CD4-positive, alpha-beta T cell treated with Interferon gamma for 1 hour (primary cell): ENCODE measurements at places on chromosomes 11 and 22.

GRCh38 chr11:36214480-36214879, 74.7 kb downstream of the COMMD9 start:
- no peak for DNase-seq

DNA sequence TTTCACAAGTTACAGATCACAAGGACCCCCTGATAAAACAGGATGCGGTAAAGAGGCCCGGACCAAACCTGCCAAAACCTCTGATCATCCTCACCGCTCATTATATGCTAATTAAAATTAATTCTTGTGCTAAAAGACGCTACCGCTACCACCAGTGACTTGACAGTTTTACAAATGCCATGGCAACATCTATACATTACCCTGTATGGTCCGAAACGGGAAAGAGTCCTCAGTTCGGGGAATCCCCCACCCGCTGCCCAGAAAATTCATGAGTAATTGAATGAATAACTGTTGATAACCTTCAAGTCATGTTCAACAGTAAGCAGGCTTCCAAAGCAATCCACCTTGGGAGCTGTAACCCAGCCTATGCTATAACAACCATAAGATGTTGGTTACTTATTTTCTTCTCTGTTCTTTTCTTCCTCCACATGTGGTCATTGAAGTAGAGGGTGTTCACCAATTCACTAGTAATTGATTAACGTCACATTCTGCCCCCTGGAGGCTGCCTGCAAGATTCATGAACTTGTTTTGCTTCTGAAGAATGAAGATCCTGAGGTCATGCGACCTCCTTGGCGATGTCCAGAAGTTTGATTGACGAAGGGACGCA, 20.6 kb downstream of the APOBEC3H start:
- peak; percentile 70 for DNase-seq

- DNase-seq, result peak; percentile 42
Observed at GRCh38 chr11:96215110-96215782, 127.7 kb downstream of the MAML2 start.

GRCh38 chr22:39528080-39528661, 4.4 kb downstream of the RPS19BP1 start:
- no peak for DNase-seq

GRCh38 chr11:33779849-33780528, 5.7 kb upstream of the FBXO3 start:
- no peak for DNase-seq

DNA sequence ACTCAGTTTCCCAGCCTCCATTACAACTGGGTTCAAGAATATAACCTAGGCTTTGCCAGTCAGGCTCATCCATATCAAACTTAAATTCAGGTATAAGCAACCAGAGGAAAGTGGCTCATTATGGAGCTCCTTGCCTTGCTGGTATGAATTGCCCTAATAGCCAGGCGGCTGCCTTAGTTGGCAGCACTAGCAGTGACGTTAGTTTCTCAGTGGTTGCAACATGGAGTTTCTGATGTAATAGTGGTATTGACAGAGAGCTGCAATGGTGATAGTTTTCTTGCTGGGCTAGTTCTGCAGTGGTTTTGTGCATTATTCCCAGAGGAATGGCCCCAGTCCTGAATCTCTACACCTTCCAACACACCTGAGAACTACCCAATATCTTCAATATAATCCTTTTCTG, 3.8 kb upstream of the TMEM123 start:
- DNase-seq, result peak; percentile 26

DNA sequence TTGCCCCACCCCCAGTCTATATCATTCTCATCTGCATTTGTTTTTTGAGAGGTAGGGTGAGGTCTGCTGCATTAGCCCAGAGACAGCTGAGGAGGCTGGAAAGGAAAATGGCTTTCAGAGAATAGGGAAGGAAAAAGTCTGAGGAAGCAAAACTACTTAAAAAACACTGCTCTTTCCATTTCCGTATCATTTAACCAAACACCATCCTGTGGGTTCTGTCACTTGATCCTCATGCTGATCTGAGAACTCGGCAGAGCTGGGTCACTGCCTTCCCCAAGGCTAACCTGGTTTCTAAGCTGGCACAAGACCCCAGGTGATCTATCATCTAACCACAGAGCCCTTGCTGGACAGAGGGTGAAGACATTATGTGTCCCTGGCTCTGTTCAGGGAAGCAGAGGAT, 1.2 kb downstream of the FOLR2 start:
- DNase-seq, result no peak

DNA sequence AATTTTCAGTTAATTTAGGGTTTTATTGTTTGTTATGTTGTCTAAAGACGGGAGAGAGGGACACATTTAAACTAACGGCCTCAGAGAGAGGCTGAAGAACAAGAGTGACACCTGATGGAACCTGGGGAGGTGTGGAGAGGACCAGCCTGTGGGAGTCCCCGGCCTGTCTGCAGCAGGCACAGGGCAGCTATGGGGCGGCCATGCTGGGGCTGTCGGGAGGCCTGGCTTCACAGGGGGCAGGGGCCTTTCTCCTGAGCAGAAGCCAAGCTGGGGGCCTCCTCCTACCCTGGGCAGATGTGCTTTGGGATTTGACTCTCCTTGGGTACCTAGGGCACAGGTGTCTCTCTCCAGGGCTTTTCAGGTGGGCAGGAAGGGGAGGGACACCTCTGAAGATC, 21.9 kb downstream of the RELT start:
- no peak for DNase-seq

DNA sequence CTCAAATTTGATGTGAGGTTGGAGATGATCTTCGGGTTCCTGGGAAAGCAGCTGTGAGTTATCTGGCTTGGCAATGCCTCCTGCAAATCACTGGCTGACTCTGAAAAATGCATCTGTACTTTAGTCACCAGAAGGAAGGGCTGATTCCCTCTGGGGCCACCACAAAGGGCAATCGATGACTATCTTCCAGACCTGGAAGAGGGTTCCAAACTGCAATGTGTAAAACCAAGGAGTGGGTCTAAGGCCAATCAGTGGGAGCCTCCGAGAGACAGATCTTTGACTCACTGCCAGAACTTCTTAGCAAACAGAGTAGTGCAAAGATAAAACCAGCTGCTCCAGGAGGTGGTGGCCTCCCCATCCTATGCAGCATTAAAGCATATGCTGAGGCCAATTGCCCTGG, 29.1 kb upstream of the PAK1 start:
- DNase-seq, result no peak

DNA sequence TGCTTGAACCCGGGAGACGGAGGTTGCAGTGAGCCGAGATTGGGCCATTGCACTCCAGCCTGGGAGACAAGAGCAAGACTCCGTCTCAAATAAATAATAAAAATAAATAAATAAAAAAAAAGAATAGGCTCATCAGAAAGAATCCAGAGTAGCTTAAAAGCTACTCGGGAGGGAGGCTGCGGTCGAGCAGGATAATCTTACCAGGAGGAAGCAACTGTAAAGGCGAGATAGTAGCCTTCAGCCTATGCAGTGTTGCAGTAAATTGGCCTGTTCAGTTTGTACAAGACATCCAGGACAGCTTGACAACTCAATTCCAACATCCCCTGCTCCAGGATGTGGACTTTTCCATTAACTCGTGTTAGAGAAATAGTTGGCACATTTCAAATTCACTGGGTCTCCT, 1164.7 kb downstream of the LRRC4C start:
- no peak for DNase-seq
